ENCODE measurements at places on chromosomes 5 and 9.

DNA sequence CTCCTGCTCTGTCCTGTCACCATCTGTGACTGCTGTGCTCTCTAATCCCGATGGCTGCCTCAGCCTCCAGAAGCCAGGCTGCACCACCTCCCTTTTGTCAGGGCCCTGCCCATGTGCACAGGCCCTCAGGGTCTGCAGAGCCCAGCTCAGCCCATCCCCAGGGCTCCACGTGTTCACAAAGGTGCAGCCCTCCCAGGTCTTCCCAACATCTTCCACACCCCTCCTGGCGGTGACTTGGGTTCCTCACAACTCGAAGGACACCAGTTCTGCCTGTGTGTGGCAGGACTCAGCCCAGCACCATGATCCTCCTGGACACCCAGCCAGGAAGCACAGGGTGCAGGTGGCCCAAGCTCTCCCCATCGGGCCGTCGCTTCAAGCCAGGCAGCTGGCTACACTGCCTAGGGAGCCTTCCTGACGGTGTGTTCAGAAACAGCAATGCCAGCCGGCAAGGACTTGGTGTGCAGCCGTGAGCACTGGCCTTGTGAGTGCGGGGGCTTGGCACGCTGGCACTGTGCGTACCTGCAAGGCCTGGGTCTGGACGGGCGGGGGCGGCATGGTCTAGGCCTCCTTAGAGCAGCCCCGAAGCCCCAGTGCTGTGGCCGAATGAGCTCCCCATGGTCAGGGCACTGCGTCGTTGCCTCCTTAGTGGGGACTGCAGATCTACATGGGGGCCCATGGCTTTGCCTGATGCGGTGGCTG is 96.1 kb downstream of the MRPL36 start:
- DNase-seq: no peak

DNA sequence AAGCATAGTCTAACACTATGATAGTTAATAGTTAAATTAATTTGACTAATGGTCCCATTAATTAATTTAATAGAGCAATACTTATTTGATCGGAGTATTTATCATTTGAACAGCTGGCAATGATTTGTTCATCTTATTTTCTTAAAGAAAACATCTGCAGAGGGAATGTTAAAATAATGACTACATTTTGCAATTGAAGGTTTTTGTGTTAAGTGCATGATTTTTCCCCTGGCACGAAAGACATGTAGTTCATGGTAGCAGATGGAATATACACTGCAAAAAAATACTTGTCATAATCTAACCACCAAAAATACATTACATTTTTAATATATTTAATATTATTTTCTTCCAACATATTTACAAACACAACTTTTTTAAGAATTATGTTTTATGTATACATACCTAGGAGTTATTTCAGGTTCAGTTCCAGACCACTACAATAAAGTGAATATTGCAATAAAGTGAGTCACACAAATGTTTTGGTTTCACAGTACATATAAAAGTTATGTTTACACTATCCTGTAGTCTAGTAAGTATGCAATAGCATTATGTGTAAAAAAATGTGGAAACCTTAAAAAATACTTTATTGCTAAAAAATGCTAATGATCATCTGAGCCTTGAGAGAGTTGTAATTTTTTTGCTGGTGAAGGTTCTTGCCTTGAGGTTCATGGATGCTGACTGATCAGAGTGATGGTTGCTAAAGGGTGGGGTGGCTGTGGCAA is 292.6 kb upstream of the DAB2 start:
- no peak for DNase-seq

DNA sequence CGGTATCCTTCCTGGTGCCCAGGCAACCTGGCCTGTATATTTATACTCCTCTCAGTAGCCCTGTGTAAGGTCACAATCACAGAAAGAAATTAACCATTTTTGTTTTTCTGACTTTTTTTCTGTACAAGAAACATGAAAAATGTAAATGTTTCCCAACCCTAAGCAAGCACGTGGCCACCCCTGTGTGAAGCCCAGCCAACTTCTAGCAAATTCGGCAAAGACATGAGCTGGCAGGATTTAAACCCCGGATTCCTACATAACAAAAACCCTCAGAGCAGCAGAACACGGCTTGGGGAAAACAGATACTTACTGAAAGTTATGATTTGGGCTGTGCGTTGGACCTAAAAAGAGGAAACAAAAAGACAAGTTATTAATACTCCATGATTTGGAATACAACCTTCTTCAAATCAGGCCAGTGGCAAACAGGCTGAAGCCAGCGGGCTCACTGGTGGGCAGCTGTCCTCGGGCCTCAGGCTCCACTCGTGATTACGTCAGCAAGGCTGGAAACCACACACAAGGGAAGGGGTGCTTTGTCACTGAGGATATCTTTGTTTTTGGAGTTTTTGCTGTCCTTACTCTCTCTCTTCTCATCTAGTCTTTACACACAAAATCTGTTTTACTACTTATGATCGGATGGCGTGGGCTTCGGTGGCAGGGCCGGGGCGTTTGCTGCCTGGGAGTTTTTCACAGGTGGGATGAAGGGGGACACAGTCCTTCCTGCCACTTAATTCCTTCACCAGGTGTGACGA is 194.1 kb downstream of the ROR2 start:
- no peak for DNase-seq

GRCh38 chr5:65919773-65920172 is 6.6 kb upstream of the ERBIN start:
- DNase-seq: no peak

DNA sequence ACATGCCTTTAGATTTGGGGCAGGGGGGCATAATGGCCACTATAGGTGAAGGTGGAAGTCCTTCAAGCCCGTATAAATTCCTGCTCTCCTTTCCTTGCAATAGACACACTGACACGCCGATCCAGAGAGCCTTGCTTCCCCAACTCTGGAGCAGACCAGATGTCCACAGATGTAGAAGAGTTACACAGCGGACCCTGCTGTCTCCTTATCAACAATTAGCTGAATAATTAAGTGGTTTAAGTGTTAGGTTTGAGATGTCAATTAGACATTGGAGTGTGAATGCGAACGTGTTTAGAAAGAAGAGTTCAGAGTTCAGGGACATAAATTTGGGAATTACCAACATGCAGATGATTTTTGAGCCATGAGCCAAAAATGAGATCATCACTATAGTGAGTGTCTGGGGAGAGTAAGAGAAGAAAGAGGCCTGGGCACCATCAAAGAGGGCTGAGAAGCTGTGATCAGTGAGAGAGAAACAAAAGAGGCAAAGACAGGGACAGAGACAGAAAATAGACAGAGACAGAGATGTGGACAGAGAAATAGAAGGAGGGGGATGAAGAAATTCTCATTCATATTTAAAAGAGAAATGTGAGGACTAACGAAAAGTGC is 734.4 kb upstream of the ADAMTS16 start:
- no peak for DNase-seq

DNA sequence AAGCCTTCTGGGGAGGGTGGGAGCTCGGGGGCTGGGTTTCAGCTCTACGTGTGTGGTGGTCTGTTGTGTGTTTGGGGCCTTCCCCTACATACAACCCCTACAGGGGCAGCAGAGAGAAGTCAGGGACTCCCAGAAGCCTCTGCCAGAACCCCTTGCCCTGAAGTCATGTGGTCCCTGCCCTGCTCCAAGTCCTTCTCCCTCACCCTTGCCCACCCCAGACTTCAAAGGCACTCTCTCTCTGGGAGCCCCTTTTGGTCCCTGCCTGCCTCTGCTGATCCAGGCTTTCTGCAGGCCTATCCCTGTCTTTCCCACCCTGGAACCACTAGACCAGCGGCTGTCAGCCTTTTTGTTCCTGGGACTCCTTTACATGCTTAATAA is 61.1 kb upstream of the PSD2 start:
- DNase-seq: no peak

DNA sequence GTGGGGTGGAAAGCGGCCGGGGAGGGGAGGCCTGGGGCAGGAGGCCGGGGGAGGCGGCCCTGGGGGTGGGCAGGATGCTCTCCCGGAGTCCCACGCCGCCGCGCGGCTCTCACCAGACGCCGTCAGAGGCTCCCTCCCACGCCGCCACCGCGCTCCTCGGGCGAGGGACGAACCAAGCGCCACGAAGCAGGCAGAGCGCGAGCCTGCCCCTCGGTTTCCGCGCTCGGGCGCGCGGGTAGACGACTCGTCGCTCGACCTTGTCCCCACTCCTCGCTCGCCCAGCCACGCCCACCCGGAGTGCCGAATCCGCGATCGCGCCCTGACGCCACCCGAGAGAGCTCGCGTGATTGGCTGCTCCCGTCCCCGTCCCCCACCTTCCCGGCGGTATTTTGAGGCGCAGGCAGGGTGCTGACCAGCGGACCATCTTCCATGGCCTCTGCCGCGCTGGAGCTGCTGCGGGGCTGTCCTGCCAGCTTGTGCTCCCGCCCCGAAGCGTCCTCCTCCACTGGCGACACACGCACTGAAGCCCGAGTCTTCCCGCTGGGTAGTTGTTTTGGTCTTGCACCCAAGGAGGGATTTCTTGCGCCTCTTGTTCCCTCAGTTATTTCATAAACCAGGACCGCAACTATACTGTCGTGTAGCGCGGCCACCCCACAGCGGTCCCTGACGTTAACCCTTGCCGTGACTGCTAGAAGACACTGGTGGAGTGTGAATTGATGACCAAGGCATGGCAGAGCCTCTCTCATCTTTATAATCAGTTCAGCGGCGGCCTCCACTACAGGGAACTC is at the start of gene GNE:
TSS of gene GNE (minus strand) at position 241 of the 788 bp plus-strand sequence. CDS start 9,093 bp downstream, outside the sequence.
- peak; percentile 86 for DNase-seq

GRCh38 chr9:134027561-134027960 is 2.3 kb downstream of the BRD3OS start:
- no peak for DNase-seq

DNA sequence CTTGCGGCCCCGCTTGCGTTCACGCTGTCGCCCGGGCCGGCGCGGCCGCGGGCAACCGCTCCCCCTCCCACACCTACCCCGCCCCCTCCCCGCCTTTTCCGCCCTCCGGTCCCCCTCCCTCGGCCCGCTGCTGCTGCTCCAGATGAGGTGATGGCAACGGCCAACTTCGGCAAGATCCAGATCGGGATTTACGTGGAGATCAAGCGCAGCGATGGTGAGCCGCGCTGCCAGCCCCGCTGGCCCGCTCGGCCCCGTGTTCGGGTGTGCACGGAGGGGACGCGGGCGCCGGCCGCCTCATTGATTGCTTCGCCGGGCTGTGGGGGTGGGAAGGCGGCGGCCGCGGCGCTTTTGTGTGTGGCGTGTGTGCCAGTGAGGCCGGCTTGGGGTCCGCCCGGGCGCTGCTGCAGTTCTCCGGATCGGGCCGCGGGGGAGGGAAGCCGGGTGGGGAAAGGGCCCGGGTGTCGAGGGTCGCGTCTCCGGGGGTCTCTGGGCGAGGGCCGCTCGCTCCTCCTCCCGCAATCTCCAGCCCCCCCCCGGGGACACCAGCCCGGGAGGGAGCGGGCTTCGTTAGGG is 403 bp downstream of the KIF2A start:
- no peak for DNase-seq

GRCh38 chr9:127897193-127897692 is 2.2 kb downstream of the ST6GALNAC6 start:
- DNase-seq: no peak

All from COR-L47 (cell line).